Fibroblast of skin of abdomen (primary cell): ENCODE measurements at places on chromosomes 1 and 21.

GRCh38 chr1:9589144-9589718, 520 bp downstream of the TMEM201 start:
- peak; percentile 22 for DNase-seq

GRCh38 chr1:173016419-173016818, 34.3 kb downstream of the TNFSF18 start:
- DNase-seq: no peak

DNA sequence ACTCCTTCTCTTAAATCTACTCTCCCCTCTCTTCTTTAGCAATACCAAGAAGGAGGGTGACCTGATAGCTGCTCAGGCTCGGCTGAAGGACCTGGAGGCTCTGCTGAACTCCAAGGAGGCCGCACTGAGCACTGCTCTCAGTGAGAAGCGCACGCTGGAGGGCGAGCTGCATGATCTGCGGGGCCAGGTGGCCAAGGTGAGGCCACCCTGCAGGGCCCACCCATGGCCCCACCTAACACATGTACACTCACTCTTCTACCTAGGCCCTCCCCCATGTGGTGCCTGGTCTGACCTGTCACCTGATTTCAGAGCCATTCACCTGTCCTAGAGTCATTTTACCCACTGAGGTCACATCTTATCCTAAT, 16.0 kb downstream of the LMNA start:
- no peak for DNase-seq

DNA sequence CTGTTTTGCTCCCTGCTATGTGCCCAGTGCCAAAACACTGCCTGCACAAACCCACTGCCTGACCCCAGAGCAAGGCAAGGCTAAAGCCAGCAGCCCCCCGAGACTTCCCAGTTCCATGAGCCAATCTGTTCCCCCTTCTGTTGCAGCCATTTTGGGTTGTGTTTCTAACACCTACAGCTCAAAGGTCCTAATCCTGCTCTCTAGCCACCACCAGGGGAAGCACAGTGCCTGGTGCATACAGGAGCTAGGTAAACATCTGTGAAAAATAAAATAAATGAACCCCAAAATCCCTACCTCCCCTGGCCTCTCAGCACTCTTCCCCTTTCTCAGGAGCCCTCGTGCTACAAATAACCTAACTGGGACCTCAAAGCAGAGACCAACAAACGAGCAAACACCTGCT, 190.2 kb downstream of the MATN1 start:
- no peak for DNase-seq

DNA sequence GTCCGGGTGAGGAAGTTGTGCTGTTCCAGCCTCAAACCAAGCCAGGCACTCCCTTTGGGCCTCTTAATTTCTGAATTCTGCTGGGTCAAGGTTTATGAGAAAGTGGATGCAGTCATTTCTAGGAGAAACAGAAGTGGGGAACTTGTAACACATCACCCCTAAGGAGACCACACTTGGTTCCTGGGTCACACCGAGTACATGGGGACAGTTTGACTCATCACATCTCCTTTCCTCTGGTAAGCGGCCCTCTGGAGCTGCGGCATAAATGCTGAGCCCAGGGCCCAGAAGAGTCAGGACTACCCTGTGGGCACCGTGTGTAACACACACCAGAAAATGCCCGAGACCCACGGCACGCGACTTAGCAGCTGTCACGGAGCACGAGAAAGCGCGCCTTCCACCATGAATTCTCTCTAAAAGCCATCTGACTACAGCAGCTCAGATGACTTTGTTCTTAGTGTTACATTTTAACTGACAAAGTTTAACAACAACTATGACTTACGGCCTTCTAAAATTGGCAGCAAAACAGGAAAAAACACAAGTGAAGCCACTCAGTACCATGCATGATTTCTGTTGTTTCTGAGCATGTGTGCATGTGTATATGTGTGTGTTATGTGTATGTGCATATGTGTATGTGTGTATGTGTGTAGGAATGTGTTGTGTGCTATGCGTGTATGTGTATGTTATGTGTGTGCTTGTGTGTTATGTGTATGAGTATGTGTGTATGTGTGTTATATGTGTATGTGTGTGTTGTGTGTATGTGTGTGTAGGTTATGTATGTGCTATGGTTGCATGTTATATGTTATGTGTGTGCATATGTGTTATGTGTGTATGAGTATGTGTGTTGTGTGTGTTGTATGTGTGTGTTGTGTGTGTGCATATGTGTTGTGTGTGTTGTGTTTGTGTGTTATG, 50.8 kb downstream of the TOMM20 start:
- peak; percentile 50 for DNase-seq

DNA sequence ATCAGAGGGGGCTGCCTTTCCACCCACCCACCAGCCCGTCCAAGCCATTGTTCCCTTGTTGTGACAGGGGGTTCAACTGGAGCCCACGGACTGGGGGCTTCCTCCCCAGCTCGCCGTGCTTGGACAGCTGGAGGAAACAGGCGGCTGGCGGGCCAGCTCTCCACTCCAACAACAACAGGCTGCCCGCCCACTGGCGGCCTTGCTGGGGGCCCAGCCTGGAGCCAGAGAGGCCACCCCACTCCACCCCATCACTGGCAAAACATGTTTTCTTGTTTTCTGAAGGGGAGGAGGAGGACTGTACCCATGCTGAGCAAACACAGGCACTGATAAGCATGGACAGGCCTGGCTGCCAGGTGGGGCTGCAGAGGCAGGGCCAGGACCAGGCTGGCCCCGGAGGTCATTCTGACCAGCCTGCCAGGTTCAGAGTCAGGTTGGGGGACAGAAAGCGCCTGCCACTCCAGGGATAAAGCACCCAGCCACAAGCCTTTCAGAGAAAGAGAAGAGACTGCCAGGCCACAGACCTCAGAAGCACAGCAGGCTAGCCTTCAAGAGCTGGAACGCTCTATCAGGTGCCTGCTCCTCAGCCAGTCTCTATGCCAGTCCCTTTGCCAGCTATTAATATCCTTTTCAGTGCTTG, 32.8 kb downstream of the GJA4 start:
- DNase-seq: no peak

GRCh38 chr1:244236101-244236500, 185.0 kb downstream of the ZBTB18 start:
- DNase-seq: no peak

DNA sequence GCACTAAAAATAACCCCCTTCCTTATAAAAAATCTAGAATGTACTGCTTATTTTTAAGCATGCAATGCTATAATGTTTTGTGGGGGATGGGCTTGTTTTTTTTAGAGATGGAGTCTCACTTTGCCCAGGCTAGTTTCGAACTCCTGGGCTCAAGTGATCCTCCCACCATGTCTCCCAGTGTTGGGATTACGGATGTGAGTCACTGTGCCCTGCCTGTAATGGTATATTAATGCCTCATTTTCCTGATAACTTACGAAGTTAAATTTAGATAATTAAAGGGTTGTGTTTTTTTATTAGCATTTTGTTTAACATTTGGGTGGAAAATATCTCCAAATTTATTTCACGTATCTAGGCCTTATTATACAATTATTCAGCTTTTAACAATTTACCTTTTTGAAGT, 6.5 kb downstream of the RNF11 start:
- no peak for DNase-seq

- DNase-seq: no peak
Measured at GRCh38 chr1:220921498-220921897, 42.3 kb downstream of the HLX start.

DNA sequence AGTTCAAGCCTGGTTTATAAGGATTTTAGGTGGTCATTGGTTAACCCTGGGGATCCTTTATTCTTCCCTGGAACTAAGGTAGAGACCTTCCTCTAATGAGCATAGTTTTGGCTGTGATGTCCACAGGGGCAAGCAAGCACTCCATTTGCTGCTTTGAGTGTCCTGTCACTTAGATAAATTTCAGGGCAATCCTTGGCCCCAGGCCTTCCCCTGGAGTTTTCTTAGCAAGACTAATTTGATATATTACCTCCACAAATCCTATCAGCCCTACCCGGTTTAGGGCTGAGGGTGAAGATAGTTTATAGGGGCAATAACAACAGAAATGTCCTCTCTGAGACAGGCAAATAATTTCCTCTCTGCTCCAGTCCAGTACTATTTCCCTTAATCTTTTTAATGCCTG, 166.6 kb downstream of the CYYR1 start:
- no peak for DNase-seq

DNA sequence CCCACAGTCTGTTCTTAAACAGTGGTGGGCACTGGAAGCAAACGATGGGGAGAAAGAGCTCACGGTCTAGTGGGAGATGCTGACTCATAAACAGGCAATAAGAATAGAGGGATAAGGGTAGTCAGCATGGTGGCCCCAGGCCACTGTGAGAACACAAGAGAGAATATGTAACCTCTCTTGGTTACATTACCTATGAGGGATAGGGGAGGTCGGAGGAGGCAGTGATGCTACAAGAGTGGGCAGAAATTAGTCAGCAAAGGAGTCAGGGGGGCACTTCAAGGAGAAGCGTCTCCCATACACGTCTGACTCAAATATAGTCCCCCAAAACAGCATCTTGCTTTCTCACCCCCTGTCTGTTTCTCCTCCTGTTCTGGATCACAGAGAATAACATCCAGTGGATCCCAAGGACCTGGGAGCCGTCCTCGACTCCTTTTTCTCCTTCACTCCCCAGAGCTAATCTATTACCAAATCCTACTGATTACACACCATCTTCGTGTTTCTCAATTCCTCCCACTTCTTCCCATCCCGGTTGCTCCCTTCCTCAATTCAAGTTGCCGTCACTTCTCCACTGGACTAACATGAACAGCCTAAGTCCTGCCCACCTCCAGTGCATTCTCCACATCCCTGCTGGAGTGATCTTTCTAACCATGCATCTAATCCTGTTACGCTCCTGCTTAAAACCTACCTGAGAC, 2.1 kb downstream of the SLAMF8 start:
- no peak for DNase-seq

DNA sequence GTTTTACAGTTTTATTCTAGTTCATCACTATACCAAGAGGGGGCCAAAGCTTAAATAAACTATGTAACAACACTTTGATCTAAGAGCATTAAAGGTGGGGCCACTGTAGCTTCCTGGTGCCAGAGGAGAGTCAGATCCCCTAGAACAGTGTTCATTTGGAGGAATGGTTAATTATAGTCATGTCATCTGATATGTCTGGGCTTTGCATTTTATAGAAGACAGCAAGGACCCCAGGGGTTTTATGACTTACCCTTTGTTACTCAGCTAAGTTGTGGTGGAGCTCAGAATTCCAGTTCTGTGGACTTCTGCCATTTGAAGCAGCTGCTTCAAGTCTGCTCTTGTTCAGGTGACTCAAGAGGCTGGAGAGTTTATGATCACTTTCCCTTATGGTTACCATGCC, 16.7 kb downstream of the KDM4A start:
- no peak for DNase-seq

DNA sequence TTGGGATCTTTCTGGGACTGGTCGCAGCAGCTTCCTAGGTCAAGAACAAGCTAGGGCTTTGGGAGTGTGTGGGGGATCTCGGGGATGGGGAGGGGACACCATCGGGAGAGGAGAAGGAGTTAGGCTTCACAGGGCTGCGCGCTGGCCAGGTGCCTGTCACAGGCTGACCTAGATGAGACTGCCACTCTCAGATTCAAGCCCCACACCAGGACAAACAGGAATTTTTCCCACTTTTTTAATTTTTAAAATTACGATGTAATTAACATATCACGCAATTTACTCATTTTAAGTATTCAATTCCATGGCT, 180.6 kb downstream of the CAMTA1 start:
- DNase-seq: no peak

DNA sequence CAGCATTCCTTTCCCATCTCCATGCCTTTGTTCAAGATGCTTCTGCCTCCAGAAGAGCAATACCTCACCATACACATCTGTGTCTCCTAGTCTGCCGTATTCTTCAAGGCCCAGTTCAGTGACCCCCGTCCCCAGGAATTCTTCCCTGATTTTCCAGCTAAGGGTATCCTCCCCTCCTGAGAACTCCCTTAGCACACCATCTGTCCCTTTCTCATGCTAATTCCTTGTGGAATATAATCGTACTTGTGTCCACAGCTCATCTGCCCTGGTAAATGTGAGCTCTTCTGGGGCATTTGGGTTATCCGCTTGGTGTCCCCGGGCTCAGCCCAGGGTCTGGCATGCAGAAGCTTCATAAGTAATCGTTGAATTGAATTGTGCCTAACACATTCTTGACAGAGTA, 40.9 kb downstream of the BEND5 start:
- no peak for DNase-seq

GRCh38 chr1:206117151-206117948, at the start of gene AVPR1B:
AVPR1B (minus strand) TSS chr1:206117388; CDS start chr1:206116890, 498 bp downstream.
- DNase-seq: peak; percentile 21

DNA sequence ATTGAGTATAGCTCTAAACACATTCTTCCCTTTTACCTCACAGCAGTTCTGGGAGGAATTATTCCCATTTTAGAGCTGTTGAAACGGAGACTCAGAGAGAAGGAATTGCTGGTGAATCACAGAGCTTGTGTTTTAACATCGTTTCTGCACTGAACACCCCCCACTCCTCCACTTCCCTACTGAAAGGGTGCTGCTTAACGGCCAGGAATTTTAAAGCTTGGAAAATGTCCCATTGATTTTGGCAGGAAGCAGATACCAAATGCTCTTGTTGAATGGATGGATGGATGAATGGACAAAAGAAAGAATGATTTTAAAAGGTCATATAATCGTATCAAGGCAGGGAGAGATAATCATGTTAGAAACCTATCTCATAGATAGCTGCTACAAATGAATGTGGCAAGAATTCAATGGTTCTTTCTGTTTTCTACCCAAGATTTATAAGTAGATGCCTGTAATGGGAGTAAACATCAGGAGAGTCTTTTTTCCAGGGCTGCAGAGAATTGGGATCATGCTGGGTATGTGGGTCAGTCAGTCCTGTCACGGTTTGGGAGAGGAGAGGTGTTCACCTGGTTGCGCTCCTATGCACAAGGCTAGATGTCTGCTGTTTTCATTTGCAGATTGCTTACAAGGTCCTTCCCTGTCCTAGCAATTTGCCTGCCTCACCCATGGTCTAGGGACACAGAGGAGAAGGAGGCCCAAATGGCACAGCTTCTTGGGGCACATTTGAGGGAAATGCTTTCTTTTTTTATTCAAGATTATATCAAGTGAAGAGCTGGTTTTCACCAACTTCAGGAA, 19.0 kb downstream of the FAM163A start:
- DNase-seq: peak; percentile 20

DNA sequence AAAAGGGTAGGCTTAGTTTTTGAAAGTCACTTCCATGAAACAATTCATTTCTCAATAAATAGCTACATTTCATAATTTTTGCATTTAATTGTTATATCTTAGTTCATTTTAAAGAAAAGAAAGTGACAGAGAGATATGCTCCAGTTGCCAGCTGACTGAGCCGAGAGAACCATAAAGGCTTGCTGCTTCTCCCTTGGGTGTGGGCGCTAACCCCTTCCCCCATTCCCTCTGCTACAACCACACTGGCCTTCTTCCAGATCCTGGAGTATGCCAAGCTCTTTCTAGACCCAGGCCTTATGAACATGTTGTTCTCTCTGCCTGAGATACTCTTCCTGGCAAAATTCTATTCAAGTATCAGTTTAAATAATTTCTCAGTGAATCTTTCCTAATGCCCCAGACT, 12.3 kb downstream of the SORT1 start:
- no peak for DNase-seq

DNA sequence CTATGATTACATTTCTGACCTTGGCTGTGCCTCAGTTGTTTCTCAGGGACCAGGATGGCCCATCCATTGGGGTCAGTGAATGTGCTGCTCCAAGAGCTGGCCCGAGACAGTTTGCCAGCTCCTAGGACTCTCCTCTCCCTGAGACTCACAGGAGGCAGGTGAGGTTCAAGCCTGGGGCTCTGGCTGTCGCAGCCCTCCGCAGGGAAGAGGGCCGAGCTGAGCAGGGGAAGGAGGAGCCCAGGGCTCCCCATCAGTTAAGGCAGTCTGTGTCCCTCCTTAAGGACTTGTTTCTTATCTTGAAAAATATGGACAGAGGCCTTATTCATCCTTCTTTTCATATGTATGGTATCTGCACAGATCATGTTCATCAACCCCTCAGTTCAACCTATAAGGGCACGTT, 26.6 kb upstream of the SARS1 start:
- DNase-seq: no peak
